Mesenchymal stem cell (in vitro differentiated cells and primary cell): ENCODE measurements at places on chromosomes 2 and 18.

DNA sequence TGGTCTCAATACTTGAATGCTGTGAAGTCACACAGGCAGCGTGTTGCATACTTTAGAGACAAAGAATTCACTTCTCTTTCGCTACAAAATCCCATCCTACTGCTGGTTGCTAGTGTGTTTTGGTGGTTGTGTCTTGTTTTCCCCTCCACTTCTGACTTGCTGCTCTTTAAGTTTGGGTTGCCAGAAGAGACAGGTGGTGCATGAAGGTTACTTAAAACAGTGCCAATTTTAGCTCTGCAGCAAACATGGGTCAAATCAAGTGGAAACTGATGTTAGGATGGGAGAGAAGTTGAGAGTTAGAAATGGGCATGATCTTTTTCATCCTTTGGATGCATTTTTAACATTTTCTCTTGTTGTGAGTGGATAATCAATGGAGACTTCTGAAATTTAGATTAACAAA is 136.2 kb upstream of the KCNH7 start:
- H3K4me3 ChIP-seq, result no peak overlapping the region
- no peak for DNase-seq
- H3K4me1 ChIP-seq, result no peaks in the 10 kb centered on the region
- no peaks in the 10 kb centered on the region for H3K36me3 ChIP-seq

GRCh38 chr2:61178603-61179545 is 16.9 kb downstream of the C2orf74 start:
- H3K4me3 ChIP-seq, result peak overlapping the region; percentile 79
- peaks cover 29% of the 10 kb centered on the region for H3K4me1 ChIP-seq
- H3K27ac ChIP-seq, result peak overlapping the region; percentile 17
- DNase-seq, result peak; percentile 58
- H3K36me3 ChIP-seq, result peaks cover 24% of the 10 kb centered on the region

- no peaks in the 10 kb centered on the region for H3K4me1 ChIP-seq
- H3K4me3 ChIP-seq, result no peak overlapping the region
- no peaks in the 10 kb centered on the region for H3K27me3 ChIP-seq
- H3K27ac ChIP-seq, result no peak overlapping the region
Measured at GRCh38 chr2:20758997-20759396, 63.9 kb downstream of the LDAH start.

GRCh38 chr2:170696948-170697347 is 18.2 kb upstream of the SP5 start:
- H3K4me1 ChIP-seq, result peaks cover 4% of the 10 kb centered on the region
- DNase-seq, result no peak
- peaks cover 2% of the 10 kb centered on the region for H3K27me3 ChIP-seq
- no peaks in the 10 kb centered on the region for H3K36me3 ChIP-seq
- H3K27ac ChIP-seq, result no peak overlapping the region

GRCh38 chr2:17615728-17616351 is 75.3 kb downstream of the VSNL1 start:
- H3K4me1 ChIP-seq, result peaks cover 4% of the 10 kb centered on the region
- no peak overlapping the region for H3K27ac ChIP-seq
- no peaks in the 10 kb centered on the region for H3K36me3 ChIP-seq
- DNase-seq, result peak; percentile 3
- no peak overlapping the region for H3K4me3 ChIP-seq
